Stimulated activated CD4-positive, alpha-beta T cell treated with anti-CD3 and anti-CD28 coated beads, Interleukin-1b, Interleukin-23, amount 100 ng/mL, for 1 hour (primary cell): ENCODE measurements at places on chromosomes 13 and 19.

DNA sequence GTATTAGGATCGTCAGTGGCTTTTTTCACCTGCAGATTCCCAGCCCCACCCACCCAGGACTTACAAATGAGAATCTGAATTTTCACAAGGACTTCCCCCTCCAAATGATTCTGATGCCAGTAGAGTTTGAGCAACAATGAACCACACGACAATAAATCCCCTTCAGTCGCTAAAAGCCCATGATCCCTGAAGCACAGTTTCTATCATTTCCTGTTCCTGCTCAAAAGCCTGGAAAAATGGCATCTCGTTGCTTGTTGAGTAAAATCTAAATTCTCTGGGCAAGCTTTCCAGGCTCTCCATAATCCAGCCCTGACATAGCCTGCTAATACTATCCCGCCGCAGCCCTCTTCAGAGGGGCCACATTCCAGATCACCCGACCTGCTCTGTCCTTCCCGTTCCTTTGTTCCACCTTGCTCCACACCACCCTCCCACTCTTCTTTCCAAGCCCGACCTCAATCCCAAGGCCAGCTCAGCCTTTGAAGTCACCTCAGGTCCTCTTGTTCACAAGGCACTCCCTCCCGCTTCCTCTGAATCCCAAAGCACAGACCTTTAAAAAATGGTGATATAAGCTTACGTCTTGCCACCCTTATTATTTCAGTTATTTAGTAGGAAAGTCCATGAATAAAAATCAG lies 67.9 kb downstream of the NUFIP1 start:
- no peak for DNase-seq

DNA sequence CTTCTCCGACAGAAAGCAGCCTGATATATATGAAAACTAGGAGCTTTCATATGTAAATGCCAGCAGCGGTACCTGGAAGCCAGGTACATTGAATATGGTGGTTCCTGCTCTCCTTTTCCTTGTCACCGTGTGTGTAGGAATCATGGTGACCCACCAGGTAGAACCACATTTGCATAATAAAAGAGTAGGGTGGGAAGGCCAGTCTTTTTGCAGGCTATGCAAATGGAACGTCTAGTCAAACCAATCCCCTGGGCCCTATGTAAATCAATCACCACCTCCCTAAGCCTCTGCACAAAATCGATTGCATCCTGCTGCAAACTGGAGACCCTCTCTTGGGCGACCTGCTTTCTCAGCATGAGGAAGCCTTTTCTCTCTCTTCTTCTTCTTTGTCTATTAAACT lies 22.2 kb upstream of the ZNF181 start:
- DNase-seq: no peak

DNA sequence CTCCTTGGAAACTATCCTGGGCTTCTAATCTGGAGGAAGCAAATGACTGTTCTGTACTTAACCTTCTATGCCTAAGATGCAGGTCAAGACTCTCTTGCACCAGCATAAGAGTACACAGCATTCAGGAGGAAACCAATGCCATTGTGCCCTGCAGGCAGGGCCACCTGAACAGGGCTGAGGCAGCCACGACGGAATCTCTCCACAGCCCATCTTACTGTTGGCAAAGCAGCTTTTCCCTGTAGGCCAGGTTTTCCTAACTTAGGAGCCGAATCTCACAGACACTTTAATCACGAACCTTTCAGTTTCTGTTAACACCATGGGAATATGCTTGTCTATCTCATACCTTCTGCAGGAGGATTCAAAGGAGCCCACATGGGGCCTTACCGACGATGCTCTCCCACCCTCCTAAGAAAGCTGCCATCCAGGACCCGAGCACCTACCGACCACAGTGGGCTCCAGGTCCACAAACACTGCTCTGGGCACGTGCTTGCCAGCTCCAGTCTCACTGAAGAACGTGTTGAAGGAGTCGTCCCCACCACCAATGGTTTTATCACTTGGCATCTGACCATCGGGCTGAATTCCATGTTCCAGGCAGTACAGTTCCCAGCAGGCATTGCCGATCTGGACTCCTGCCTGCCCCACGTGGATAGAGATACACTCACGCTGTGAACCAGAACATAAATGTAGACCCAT lies 2.6 kb downstream of the TUBA3C start:
- no peak for DNase-seq

GRCh38 chr19:1258163-1258492 lies 9.7 kb downstream of the MIDN start:
- no peak for DNase-seq

DNA sequence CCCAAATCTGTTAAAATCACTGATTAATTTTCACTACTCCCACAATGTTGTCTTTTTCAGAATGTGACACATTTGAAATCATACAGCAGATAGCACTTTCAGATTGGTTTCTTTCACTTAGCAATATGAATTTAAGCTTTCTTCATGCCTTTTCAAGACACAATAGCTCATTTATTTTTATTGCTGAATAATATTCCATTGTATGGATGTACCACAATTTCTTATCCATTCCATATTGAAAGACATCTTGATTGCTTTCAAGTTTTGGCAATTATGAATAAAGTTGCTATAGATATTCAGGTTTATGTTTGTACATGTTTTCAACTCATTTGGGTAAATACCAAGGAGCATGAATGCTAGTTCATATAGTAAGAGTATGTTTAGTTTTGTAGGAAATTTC lies 2635.6 kb upstream of the PCDH20 start:
- DNase-seq: no peak

- no peak for DNase-seq
Measured at GRCh38 chr19:6577476-6578125, 13.3 kb downstream of the CD70 start.

DNA sequence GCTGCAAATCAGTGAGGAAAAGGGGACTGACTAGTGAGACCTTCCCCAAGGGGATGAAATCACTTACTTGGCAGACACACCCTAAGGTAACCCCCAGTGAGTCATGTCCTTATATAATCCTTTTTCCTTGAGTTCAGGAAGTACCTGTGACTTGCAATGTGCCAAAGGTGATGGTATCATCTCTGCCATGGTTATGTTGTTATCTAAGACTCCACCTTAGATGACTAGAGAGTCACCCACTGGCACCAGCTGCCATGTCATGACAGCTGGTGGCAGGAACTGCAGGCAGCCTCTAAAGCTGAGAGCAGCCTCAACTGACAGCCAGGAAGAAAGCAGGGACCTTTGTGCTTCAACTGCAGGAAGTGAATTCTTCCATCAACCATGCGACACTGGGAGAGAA lies 12.5 kb downstream of the PBX4 start:
- no peak for DNase-seq

- no peak for DNase-seq
Measured at GRCh38 chr13:113401452-113402415, 37.8 kb upstream of the GRTP1 start.

DNA sequence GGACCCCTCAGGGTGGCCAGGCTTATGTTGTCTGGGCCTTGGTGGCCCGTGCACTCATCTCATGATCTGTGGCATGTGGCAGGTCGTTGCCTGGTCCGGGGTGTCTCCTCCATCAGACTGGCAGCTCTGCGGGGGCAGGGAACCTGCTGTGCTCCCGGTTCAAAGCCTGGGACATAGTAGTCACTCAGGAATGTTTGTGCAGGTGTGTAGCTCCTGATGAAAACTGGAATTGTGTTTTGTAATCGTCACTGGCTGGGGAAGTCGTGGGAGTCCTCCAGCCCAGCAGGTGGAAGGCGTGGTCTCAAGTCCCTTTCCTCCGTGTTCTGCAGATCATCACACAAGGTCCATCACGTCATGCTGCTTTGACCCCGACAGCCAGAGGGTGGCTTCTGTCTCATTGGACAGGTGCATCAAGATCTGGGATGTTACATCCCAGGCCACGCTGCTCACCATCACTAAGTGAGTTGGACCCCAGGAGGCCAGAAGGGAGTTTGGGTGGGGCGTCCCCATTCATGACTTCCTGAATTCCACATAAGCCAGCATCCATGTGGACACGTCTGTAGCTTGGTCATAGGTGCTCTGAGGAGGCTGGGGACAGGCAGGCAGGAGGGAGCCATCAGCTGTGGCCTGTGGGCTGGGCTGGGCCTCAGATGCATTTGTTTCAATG lies 19.1 kb downstream of the WDR88 start:
- DNase-seq: no peak

GRCh38 chr13:50712456-50712855 lies 131.0 kb downstream of the DLEU7 start:
- no peak for DNase-seq

DNA sequence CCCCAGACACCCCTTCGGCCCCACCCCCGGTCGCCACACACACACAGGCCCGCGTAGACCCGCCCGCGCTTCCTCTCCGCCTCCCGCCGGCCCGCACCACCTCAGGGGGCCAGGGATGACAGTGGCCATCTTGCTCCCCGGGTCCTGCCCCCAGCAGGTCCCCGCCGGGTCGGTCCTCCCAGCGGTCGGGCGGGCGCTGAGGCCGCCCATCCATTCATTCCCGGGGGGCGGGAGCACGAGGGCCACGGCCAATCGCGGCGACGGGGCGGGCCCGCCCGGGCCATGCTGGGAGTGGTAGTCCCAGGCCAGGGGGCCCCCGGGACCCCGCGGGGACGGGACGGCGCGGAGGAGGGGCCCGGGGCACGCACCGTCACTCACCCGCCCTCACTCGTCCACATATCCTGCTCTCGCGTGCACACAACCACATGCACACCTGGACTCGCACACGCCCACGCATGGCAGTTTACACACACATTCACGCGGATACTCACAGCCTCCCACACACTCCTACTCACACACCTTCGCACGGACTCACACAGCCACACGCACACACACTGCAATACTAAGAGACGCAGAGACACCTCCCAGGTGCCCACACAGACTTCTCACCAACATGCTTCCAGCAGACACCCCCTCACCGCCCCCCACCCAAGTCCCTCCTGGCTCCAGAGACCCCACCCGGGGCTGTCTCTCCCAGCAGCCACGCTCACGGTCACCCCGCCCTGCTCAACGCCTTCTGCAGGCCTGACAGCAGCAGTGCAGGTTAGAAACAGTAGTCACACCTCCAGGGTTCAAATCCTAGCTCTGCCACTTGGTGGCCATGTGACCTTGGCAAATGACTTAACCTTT lies at the start of gene DPF1:
TSS of gene DPF1 (minus strand) at position 209 of the 849 bp plus-strand sequence. CDS start at position 129, 80 bp downstream.
- peak; percentile 29 for DNase-seq

- DNase-seq: no peak
Measured at GRCh38 chr13:28401303-28402056, 93.4 kb downstream of the FLT1 start.

DNA sequence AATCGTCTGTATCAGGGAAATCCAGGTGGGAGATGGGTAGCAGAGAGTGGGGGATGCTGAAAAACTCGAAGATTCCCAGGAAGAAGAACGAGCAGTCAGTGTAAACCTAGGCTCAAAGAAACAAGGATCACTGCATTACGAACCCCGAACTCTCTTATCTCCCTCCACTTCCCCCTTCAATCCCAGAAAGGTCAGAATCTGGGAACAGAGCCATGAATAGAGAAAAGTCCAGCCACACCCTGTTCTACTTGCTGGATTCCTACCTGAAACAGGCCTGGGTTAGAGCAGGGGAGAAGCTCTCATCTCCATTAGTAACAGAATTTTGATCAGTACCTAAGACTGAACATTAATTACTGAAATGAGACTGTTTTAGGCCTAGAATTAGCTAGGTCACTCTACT lies 24.4 kb downstream of the EPSTI1 start:
- DNase-seq: no peak

GRCh38 chr19:19562665-19563347 lies 24.7 kb downstream of the CILP2 start:
- no peak for DNase-seq

DNA sequence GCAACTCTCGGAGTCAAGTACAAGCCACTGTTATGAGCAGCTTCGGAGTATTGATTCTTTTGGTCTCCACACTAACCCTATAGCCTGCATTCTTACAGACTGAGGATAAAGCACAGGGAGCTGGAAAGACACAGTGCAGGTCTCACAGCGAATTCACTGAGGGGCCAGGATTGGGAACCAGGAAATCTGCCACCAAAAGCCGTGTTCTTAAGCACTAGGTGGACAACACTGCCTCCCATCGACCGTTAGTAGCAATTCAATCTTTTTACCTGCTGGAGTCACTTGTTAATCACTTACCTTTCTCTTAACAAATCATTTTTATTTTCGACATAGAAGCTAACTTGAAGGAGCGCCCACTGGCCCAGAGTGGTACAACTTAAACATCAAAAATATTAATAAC lies 6.3 kb downstream of the PMIS2 start:
- DNase-seq: no peak

GRCh38 chr13:110929104-110929777 lies 14.4 kb upstream of the ANKRD10 start:
- no peak for DNase-seq

GRCh38 chr19:19858751-19859150 lies 6.9 kb upstream of the ZNF253 start:
- DNase-seq: no peak

DNA sequence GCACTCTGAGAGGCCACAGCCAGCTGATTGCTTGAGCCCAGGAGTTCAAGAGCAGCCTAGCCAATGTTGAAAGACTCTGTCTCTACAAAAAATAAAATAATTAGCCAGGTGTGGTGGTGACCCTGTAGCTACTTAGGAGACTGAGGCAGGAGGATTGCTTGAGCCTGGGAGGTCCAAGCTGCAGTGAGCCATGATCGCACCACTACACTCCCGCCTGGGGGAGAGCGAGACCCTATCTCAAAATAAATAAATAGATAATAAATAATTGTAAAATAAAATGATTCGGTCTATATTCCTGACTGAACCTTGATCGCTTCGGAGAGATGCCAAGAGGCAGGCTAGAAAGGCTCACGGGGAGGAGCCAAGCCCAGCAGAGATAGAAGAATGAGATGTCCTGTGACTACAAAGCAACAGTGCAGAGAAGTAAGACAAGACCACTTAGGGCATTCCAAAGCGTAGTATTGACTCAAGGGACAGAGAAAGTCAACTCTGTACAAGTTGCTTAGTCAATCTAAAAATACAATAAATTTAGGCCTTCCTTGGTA lies 12.8 kb downstream of the SHISA2 start:
- DNase-seq: no peak

- no peak for DNase-seq
Measured at GRCh38 chr13:113904411-113904810, 40.5 kb upstream of the GAS6 start.

GRCh38 chr13:43573361-43573740 lies 213.4 kb downstream of the ENOX1 start:
- no peak for DNase-seq

DNA sequence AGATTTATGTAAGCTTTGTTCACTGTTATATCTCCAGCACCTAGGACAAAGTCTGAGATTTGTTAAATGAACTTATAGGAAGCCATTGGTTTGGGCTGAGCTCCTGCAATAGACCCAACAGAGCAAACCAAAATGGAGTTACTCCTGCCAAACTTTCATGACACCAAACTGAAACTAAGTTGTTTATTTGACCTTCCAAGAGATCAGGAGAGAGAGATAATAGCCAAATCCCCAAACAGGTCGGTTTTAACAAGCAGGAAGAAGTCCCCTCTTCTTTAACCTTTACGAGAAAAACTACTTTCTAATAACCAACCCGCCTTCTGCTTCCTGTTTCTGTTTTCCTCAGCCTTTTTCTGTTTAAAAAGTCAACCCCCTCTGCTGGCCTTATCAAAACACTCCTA lies 54.9 kb upstream of the ATP12A start:
- no peak for DNase-seq

GRCh38 chr19:39823686-39824085 lies 10.3 kb downstream of the DYRK1B start:
- DNase-seq: no peak
